Kidney (tissue), 22 donors: ENCODE measurements at places on chromosomes 11 and 22. TPM values are rescaled to one million over a fixed set of nuclear protein-coding genes. Genes with fewer than 3 reads are reported as not detected.

OR8A1 gene
- not detected for total RNA-seq

DNA sequence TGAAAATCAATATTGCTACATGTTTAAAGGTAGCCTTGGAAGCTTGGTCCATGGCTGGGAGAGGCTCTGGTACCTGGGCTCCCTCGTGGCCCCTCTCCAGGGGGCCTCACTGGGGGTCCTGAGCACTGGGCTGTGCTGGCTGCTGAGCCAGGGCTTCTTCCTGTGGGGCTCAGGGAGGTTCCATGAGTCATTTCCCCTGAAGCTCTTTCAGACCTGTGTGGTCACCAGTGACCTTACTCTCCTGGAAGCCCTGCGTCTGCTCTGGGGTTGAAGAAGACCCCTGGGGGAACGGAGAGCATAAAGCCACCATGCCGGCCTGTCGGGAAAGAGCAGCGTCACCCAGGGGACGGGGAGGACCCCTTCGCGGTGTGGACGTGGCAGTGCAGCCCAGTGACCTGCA, 389.0 kb downstream of the TBC1D22A start:
- no peak for DNase-seq
- no peaks in the 10 kb centered on the region for H3K27me3 ChIP-seq
- no peak overlapping the region for H3K4me3 ChIP-seq
- H3K36me3 ChIP-seq = no peaks in the 10 kb centered on the region

PIWIL4 gene
- total RNA-seq = 6.0 TPM

CALCA gene
- not detected for total RNA-seq

ADAMTS8 gene
- total RNA-seq = 1.2 TPM

- H3K4me1 ChIP-seq = peaks cover 48% of the 10 kb centered on the region
- DNase-seq = no peak
- H3K36me3 ChIP-seq = no peaks in the 10 kb centered on the region
- no peak overlapping the region for H3K4me3 ChIP-seq
Measured at GRCh38 chr22:42961810-42962209, 53.1 kb downstream of the PACSIN2 start.

- DNase-seq = no peak
- no peak overlapping the region for H3K4me3 ChIP-seq
- H3K4me1 ChIP-seq = no peaks in the 10 kb centered on the region
- H3K36me3 ChIP-seq = no peaks in the 10 kb centered on the region
- H3K27me3 ChIP-seq = no peaks in the 10 kb centered on the region
Measured at GRCh38 chr11:5178046-5178837, 22.2 kb downstream of the OR51V1 start.

DNA sequence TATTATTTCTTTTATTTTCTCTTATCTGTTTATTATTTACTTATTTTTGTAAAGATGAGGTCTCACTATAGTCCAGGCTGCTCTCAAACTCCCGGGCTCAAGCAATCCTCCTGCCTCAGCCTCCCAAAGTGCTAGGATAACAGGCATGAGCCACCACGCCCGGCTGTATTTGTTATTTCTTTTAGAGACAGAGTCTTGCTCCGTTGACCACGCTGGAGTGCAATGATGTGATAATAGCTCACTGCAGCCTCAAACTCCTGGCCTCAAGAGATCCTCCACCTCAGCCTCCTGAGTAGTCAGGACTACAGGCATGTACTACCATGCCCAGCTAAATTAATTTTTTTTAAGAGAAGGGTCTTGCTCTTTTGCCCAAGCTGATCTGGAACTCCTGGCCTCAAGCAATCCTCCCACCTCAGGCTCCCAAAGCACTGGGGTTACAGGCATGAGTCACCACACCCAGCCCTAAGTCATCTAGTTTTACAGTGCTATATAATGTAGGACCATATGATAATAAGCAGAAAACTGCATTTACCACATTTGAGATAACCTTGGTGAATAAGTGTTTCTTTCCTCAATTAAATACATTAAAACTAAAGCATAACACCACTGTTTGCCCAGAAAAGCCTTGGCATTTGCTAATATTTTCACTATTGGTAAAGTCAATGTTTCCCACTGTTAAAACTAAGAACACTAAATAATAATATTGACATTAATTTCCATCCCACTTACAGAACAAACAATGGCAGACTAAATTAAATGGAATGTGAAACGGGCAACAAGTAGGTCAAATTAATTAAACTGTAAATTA, 127.5 kb downstream of the SIK3 start:
- no peaks in the 10 kb centered on the region for H3K36me3 ChIP-seq
- H3K4me1 ChIP-seq = no peaks in the 10 kb centered on the region
- H3K27ac ChIP-seq = no peak overlapping the region
- no peaks in the 10 kb centered on the region for H3K27me3 ChIP-seq
- no peak overlapping the region for H3K4me3 ChIP-seq

- no peak overlapping the region for H3K4me3 ChIP-seq
- peaks cover 2% of the 10 kb centered on the region for H3K4me1 ChIP-seq
- no peaks in the 10 kb centered on the region for H3K27me3 ChIP-seq
- no peak for DNase-seq
- H3K27ac ChIP-seq = no peak overlapping the region
Measured at GRCh38 chr11:27648840-27649239, 51.4 kb downstream of the BDNF start.

GRCh38 chr11:46560300-46560991, 33.4 kb downstream of the AMBRA1 start:
- no peaks in the 10 kb centered on the region for H3K36me3 ChIP-seq
- peak; percentile 30 for DNase-seq
- peaks cover 2% of the 10 kb centered on the region for H3K4me1 ChIP-seq
- H3K4me3 ChIP-seq = peak overlapping the region; percentile 47
- no peaks in the 10 kb centered on the region for H3K27me3 ChIP-seq

DNA sequence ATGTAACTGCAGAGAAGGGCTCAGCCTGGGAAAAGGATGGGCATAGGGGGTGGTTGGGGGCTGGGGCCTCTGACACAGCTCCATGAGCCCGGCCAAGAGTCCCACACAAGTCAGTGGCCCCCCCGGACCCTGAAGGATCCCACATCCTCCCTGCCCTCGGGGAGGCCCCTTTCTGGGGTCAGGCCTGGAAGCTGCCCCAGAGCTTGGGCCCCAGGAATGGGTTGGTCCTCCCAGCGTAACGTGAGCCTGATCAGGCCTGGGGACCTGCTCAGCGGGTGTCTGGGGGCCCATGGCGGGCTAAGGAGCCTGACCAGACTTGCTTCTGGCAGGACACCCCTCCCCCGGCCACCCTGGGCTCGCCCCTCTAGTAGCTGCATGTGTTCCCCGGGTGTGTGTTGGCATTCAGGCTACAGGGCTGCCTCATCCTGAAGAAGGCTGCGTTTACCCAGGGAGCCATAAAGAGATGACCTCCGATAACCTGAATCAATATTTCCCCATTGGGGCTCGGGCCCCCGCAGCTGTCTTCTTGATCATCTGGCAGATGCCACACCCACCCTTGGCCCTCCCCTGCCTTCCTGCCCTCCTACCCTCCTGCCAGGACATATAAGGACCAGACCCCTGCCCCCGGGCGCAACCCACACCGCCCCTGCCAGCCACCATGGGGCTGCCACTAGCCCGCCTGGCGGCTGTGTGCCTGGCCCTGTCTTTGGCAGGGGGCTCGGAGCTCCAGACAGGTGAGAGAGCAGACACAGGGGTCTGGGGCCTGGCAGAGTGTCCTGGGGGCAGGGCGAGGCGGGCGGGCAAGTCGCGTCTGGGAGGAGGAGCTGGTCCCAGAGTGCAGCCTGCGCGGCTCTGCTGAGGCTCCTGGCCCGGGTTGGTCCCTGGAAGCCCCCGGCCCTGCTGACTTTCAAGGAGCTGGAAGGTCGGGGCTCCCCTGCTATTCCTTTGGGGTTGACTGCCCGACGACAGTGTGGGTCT, at the start of gene MUC2:
TSS of gene MUC2 (plus strand) at position 631 of the 978 bp plus-strand sequence.
- DNase-seq = peak; percentile 72
- no peak within 1 kb of the TSS for H3K4me3 ChIP-seq
- H3K27me3 ChIP-seq = no peaks in the 10 kb centered on the region

DNA sequence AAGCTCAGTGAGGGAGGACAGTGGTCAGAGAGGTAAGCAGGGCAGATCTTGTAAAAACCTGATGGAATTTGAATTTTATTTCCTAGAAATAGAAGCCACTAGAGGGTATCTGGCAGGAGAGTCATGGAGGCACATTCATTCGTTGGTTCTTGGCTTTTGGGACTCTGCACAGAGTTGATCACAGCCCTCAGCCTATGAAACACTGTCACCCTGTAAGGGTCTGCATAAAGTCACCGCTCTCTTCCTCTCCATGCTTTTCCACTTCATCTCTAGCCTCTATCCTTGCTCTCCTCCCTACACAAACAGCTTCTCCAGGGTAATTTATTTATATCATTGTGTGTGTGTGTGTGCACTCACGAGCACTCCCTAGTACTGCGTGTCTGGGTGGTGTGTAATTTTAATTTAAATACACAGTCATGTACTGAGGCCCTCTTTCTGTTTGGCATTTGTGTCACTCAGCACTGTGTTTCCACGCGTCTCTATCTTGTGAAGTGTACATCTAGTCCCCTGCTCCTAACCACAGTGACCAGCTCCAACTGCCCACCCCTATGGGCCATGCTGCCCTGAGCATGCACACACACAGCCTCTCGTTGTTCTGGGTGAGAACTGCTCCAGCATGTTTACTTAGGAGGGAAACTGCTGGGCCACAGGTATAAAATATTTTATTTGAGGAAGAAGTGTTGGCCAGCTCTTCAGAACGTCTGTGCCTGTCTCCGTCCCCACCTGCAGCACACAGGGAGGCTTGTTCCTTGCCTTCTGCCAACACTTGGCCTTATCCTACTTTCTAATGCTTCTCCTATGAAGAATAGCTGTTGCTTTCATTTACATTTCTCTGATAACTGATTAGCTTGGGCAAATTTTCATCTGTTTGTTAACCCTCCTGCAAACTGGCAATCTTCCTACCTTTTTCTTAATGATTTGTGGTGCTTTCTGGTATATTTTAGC, 4.5 kb downstream of the KCNQ1OT1 start:
- H3K27ac ChIP-seq = no peak overlapping the region
- peak; percentile 19 for DNase-seq
- no peaks in the 10 kb centered on the region for H3K36me3 ChIP-seq
- H3K4me3 ChIP-seq = no peak overlapping the region
- peaks cover 20% of the 10 kb centered on the region for H3K4me1 ChIP-seq

CCDC89 gene
- total RNA-seq = 3.7 TPM

- H3K4me3 ChIP-seq = peak overlapping the region; percentile 92
- H3K27ac ChIP-seq = no peak overlapping the region
- DNase-seq = no peak
- peaks cover 9% of the 10 kb centered on the region for H3K36me3 ChIP-seq
- H3K4me1 ChIP-seq = no peaks in the 10 kb centered on the region
Measured at GRCh38 chr11:111870522-111870885, 877 bp downstream of the ALG9 start.

DNA sequence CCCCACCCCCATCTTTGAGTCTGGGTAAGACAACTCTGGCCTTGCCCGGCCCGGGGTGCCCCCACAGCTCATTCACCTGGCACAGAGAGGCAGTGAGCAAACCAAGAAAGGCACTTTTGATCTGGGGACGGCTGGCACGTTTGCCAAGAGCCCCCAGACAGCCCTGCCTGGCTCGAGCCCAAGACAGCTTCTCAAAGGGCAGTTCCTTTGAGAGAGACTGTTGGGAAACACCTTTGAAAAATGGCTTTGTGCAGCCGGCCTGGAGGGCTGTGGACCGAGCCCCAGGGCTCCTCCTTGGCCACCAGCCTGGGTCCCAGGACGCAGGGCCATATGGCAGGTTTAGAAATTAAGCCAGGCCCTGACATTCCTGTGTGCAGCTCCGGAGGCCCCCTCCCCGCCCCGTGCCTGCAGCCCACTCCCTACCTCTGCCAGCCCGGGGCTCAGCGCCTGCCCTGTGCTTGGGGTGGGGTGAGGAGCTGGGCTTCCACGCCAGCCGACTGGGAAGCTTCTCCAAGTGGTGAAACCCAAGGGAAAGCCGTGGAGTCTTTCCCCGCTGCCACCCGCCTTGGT, 50.2 kb upstream of the SMIM38 start:
- DNase-seq = peak; percentile 33
- H3K4me1 ChIP-seq = peaks cover 6% of the 10 kb centered on the region
- H3K27me3 ChIP-seq = no peaks in the 10 kb centered on the region
- no peak overlapping the region for H3K27ac ChIP-seq

DNA sequence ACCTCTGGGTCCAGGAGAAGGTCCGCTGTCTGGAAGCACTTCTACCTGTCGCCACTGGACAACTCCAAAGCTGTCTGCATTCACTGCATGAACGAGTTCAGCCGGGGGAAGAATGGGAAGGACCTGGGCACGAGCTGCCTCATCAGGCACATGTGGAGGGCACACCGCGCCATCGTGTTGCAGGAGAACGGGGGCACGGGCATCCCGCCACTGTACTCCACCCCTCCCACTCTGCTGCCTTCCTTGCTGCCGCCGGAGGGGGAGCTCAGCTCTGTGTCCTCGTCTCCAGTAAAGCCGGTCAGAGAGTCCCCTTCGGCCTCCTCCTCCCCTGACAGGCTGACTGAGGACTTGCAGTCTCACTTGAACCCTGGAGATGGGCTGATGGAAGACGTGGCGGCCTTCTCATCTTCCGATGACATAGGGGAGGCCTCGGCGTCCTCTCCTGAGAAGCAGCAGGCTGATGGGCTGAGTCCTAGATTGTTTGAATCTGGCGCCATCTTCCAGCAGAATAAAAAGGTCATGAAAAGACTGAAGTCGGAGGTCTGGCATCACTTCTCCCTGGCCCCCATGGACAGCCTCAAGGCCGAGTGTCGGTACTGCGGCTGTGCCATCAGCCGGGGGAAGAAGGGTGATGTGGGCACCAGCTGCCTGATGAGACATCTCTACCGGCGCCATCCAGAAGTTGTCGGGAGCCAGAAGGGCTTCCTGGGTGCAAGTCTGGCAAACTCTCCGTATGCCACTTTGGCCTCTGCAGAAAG, 31.0 kb downstream of the ZBED4 start:
- DNase-seq = no peak
- no peaks in the 10 kb centered on the region for H3K27me3 ChIP-seq
- no peaks in the 10 kb centered on the region for H3K4me1 ChIP-seq
- no peak overlapping the region for H3K4me3 ChIP-seq

GRCh38 chr11:79942090-79942489, 501.3 kb upstream of the TENM4 start:
- no peak overlapping the region for H3K27ac ChIP-seq
- no peaks in the 10 kb centered on the region for H3K4me1 ChIP-seq
- H3K27me3 ChIP-seq = no peaks in the 10 kb centered on the region
- no peak for DNase-seq

GRCh38 chr11:74153224-74153623, 17.6 kb downstream of the C2CD3 start:
- H3K4me1 ChIP-seq = no peaks in the 10 kb centered on the region
- no peak overlapping the region for H3K4me3 ChIP-seq
- no peak overlapping the region for H3K27ac ChIP-seq
- no peaks in the 10 kb centered on the region for H3K36me3 ChIP-seq
- H3K27me3 ChIP-seq = no peaks in the 10 kb centered on the region
- no peak for DNase-seq

DNA sequence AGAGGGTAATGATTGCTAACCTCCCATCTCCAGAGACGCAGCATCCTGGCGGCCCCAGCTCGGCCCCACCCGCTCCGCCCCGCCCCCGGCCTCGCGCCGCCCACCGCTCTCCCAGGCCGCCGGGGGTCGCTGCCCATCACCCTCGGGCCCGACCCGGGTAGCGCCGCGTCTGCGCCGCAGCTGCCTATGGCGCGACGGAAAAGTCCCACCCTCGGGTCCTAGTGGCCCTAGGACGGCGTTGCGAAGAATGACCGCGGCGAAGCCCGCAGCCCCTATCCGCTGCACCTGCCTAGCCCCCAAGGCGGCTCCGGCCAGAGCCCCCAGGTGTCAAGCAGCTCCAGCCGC, 457 bp downstream of the CPSF7 start:
- no peaks in the 10 kb centered on the region for H3K4me1 ChIP-seq
- no peak for DNase-seq
- peak overlapping the region; percentile 97 for H3K27ac ChIP-seq
- peak overlapping the region; percentile 68 for H3K4me3 ChIP-seq
- peaks cover 22% of the 10 kb centered on the region for H3K36me3 ChIP-seq
- no peaks in the 10 kb centered on the region for H3K27me3 ChIP-seq

IL17REL gene
- 0.16 TPM for total RNA-seq

APOA5 gene
- total RNA-seq = not detected

OVCH2 gene
- total RNA-seq = 2.5 TPM
